Lower leg skin (tissue), 4 donors: ENCODE measurements at places on chromosomes 1 and 21.

GRCh38 chr1:53292690-53293089 is 35.2 kb downstream of the LRP8 start:
- DNase-seq, result no peak

- DNase-seq, result no peak
Measured at GRCh38 chr1:183516725-183517124, 44.4 kb downstream of the SMG7 start.

DNA sequence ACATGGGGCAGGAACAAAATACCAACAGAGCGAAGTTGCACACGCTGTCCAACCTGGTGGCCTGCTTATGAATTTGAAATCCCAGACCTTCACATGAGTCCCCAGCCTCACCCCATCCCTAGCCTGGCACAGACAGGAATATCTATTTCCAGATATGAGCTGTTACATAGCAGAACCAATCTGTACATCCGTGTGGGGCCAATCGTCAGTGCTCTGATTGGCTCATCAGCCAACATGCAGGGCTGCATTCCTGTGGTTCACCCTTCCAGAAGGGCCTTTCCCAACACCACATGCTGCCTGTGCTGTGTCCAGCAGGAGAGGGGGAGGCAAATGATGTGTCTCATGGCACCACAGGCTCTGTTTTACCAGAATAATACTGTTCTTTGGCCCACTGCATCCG is 31.3 kb downstream of the CCN1 start:
- DNase-seq, result peak; percentile 58

- no peak for DNase-seq
Measured at GRCh38 chr1:46248122-46248920, 758 bp downstream of the RAD54L start.

DNA sequence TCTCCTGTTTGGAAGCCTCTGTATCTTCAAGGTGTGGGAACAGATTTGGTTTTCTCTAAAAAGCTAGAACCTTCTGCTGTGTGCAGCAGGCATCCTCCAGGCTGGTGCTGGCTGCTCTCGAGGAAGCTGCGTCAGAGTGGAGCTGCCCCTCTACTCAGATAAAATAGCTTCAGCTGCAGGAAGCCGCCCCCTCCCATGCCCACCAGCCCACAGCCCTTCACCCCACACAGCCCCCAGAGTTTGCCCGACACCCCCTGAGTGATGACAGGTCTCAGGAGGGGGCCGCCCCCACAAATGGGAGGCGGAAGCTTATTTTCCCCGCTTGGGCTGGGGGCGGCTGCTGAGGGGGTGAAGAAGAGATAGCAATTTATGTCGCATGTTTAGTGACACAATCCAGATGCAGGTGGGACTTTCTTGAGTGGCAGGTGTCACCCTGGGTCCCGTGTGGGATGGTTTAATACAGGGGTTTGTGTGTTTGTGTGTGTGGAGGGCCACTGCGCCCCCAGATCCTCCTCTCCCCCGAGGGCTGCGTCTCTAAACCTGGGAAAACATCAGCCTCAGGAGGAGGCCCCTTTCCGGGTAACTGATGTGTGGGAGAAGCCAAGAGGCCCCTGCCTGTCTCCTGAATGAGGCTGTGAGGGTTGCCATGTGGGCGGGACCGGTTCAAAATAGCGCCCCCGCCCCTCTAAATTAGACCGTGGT is 55.4 kb downstream of the STUM start:
- no peak for DNase-seq

- no peak for DNase-seq
Measured at GRCh38 chr1:183544598-183545297, 45.5 kb downstream of the NCF2 start.

DNA sequence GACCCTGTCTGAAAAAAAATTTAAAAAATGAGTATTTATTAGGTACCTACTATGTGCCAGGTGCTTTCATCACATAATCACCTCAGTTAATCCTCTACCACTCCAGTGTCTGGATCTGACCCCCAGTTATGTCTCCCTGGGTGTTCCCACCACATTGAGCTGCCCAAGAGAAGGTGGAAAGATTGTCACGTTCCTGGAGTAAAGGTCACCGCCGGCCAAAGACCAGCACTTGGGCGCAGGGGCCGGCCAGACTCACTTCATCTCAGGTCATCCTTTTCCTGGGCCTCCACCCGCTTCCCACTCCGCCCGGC is 714 bp downstream of the PYCR2 start:
- DNase-seq, result no peak

GRCh38 chr1:8431019-8431418 is 113.1 kb downstream of the SLC45A1 start:
- DNase-seq, result no peak
